Mucosa of descending colon (tissue), 3 donors: ENCODE measurements at places on chromosomes 4 and X. TPM values are rescaled to one million over a fixed set of nuclear protein-coding genes. Genes with fewer than 3 reads are reported as not detected.

- no peak for DNase-seq
These were observed 63.1 kb downstream of the RTL3 start for GRCh38 chrX:78595901-78596502.

Gene FAAH2
- total RNA-seq: 4.7 TPM

Gene SCARB2
- 172 TPM for total RNA-seq

Gene TMPRSS11B
- not detected for total RNA-seq

DNA sequence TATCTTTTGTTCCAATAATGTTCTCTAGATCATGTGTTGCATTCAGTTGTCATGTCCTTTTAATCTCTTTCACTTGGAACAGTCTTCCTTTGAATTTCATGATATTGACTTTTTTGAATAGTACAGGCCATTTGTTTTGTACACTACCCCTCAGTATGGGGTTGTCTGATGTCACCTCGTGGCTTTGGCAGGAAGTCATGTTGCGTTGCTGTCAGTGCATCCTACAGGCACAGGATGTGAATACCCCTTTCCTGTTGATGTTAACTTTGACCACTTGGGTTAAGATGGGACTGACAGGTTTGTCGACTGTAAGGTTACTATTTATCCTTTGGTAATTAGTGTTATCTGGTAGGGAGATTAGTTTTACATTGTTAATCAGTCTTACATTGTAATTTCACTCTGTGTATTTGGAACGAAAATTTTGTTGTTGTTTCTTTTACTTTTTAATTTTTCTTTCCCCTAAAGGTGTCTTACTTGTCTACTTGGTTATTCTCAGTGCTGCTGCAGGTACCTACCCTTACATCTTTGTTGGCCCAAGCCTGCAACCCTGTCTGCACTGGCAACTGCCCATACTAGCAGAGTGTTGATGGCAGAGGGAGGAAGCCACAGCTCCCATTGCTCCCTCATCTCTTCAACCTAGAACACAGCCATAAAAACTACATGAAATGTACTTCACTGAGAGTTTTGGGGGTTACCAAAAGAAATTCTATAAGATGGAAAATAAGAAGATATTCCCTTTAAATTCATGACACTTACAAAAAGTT is 14.7 kb upstream of the ATP8A1 start:
- no peak for DNase-seq

- peak; percentile 47 for DNase-seq
These were observed 58.4 kb downstream of the AMELX start for GRCh38 chrX:11351375-11352295.

- no peak for DNase-seq
These were observed 10.0 kb downstream of the HTRA3 start for GRCh38 chr4:8279321-8280157.

Gene TMEM255A
- 3.7 TPM for total RNA-seq

GRCh38 chrX:68807818-68808217 is 21.0 kb upstream of the EFNB1 start:
- no peak for DNase-seq

Gene MCF2
- total RNA-seq: not detected

Gene HGFAC
- 0.95 TPM for total RNA-seq

Gene APELA
- total RNA-seq: not detected

GRCh38 chrX:132652871-132653270 is 164.0 kb upstream of the MBNL3 start:
- DNase-seq: no peak

DNA sequence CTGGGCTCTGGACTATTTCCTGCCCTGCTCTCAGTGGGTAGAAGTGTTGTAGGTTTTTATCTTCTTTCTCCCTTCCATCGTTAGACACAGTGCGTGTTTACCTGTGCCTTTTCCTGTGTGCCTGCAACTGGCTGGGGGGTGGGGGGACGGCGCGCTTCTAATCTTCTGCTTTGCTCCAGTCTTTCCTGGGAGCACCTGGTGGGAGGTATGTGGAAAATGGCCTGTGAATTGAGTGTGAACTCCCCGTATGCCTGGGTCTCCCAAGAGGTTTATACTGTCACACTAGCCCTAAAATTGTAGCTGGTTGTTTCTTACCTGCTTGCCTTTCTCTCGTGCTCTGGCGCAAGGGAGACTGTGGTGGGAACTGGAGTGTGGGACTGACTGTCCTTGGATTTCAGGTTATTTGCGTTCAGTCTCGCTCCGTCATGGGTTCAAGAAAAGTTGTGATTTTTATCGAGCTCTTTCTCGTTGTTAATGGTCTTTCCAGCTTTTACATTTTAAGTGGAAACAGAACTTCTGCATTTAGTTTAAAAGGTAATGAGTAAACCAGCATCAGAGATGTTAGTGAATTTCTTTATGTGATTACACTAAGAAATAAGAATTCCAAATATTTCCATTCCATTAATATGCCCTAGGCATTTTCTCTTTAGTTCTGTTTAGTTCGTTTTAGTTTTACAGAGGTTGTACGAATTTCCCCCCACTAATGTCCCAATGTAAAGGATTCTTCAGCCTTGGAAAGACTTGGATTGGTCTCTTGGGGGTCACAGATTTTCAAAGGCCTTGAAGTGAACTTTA is 15.3 kb downstream of the MRPL1 start:
- DNase-seq: no peak

DNA sequence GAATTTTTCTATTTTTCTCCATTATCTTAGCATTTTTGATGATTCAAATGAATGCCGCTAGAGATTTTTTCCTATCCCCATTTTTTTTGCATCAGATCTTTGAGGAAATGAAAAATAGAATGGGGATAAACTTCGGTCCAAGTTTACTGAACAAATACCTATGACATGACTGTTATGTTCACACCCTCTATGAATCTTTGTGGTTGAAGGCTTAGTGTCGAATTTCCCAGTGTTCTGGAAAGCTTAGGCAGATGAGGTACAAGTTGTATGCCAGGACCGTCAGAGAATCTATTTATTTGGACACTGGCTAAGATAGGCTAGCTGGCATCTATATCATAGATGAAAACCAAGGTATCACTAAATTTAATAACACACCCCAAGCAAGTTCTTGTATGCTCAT is 123.4 kb downstream of the SPCS3 start:
- no peak for DNase-seq

DNA sequence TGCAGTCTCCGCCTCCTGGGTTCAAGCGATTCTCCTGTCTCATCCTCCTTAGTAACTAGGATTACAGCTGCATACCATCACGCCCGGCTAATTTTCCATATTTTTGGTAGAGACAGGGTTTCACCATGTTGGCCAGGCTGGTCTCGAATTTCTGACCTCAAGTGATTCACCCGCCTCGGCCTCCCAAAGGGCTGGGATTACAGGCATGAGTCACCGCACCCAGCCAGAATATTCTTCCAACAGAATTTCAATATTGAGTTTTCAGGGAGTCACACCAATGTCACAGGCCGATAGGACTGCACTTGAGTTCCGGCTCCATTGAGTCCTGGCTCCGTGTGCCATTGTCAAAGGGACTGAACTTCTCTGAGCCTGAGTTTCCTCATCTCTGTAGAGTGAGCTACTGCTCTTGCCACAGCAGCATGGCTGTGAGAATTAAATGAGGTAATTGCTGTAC is 82.9 kb downstream of the CLCN4 start:
- DNase-seq: no peak
